ENCODE measurements at places on chromosomes 3 and 15.

DNA sequence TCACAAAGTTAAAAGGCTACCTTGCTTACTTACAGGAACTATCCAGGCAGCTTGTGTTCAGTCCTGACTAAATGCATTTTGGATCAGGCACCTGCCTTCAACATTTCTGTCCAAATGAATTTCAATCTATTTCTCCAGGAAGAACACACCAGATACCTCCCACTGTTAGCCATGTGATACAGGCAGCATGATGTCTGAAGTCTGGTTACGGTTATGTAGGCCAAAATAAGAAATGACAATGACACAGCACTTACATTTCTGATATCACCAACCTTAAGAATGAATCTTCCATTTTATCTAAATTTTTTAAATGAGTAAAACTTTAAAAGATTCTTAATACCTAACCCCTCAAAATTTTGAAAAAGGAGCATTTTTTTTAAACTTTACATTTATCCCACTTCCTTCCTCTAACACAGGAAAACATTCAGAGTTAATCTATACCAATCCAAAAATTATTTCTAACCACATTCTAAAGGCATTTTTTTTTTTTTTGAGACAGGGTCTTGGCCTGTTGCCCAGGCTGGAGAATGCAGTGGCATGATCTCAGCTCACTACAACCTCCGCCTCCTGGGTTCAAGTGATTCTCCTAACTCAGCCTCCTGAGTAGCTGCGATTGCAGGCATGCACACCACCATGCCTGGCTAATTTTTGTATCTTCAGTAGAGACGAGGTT, at the start of gene MAP4:
Gene MAP4, minus strand, starts transcription at position 116 of the 673 bp plus-strand sequence. CDS start 17,556 bp downstream, outside the sequence.
- H3K4me3 ChIP-seq = no peak within 1 kb of the TSS
- H3K27me3 ChIP-seq = no peaks in the 10 kb centered on the region
- DNase-seq = no peak
- no peaks in the 10 kb centered on the region for H3K4me1 ChIP-seq
- H3K27ac ChIP-seq = no peak within 1 kb of the TSS

DNA sequence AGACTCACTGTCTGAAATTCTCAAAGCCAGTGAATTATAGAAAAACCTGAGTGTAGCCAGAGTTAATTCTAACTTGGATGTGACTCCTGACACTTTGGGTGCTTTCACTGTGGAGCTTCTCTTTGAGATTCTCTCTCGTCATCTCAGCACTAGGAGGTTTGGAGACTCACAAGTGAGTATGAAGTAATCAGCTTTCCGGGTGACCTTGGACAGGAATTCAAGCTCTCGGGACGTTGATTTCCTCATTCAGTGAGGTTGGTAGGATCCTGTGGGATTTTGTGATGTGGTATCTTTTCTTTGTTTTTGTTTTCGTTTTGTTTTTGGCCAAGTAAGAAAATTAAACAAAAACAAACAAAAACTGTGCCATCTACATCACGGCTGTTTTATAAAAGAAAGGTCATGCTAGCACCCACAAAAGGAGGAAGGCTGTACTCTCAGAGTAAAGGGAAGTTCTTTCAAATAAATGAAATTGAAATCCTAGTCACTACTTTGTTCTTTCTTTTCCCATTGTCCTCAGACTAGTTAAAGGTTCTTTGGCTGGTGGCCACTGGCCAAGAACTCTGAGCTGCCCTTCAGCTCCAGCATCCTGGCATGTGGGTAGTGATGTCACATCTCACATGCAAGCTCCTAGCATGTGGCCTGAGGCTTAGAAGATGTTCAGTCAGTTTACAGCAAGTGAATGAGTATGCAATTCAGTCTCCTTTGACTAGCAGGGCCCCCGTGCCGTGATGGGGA, 263.3 kb upstream of the TPM1 start:
- no peaks in the 10 kb centered on the region for H3K4me1 ChIP-seq
- no peaks in the 10 kb centered on the region for H3K36me3 ChIP-seq
- H3K4me3 ChIP-seq = no peak overlapping the region
- no peak for DNase-seq

- no peaks in the 10 kb centered on the region for H3K36me3 ChIP-seq
- H3K27ac ChIP-seq = no peak overlapping the region
- no peaks in the 10 kb centered on the region for H3K27me3 ChIP-seq
These were observed 124.3 kb upstream of the LSAMP start for GRCh38 chr3:116569611-116570010.

DNA sequence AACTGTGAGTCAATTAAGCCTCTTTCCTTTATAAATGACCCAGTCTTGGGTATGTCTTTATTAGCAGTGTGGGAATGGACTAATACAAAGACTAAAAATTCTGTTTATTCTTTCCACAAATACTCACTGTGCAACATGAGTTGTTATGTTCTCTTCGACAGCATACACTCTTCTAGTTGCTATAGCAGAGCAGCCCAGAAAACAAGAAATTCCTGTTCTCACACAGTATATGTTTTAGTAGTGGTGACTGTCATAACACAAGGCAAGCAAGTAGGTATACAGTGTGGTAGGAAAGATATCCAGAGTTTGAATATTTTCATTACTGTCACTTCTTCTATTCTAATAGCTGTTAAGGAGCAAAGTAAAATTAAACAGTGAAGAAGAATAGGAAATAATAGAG, 453.3 kb downstream of the ROBO1 start:
- no peaks in the 10 kb centered on the region for H3K27me3 ChIP-seq
- H3K36me3 ChIP-seq = no peaks in the 10 kb centered on the region

GRCh38 chr3:124033360-124034015, 41.6 kb upstream of the ROPN1 start:
- H3K4me1 ChIP-seq = no peaks in the 10 kb centered on the region
- peak within 1 kb of the TSS; percentile 64 for H3K4me3 ChIP-seq
- H3K27me3 ChIP-seq = peaks cover 21% of the 10 kb centered on the region
- no peaks in the 10 kb centered on the region for H3K36me3 ChIP-seq

Measured in MM.1S (cell line).